ENCODE measurements at places on chromosomes 2 and 18.

GRCh38 chr18:54267701-54268100, 1.6 kb upstream of the POLI start:
- no peak for DNase-seq

- peak; percentile 5 for DNase-seq
These were observed 104.6 kb upstream of the CTDP1 start for GRCh38 chr18:79574938-79575525.

DNA sequence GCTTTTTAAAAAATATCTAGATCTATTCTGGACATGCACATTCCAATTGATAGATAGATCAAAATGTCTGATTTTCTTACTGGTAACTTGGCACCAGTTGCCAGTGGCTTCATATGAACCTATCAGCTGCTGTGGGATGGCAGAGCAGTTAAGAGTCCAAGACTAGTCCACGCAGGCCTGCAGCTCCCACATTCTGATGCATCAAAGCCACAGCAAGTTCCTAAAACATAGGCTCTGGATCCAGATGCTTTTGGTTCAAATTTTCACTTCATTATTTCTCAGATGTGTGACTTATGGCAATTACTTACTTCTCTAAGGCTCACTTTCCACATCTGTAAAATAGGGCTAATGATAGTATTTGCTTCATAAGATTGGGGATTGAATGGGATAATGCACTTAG, 48.0 kb upstream of the CYP1B1 start:
- no peak for DNase-seq

- no peak for DNase-seq
These were observed 8.7 kb upstream of the GPR155 start for GRCh38 chr2:174495365-174496012.

GRCh38 chr18:44093253-44093652, 587.4 kb upstream of the SETBP1 start:
- DNase-seq: no peak

DNA sequence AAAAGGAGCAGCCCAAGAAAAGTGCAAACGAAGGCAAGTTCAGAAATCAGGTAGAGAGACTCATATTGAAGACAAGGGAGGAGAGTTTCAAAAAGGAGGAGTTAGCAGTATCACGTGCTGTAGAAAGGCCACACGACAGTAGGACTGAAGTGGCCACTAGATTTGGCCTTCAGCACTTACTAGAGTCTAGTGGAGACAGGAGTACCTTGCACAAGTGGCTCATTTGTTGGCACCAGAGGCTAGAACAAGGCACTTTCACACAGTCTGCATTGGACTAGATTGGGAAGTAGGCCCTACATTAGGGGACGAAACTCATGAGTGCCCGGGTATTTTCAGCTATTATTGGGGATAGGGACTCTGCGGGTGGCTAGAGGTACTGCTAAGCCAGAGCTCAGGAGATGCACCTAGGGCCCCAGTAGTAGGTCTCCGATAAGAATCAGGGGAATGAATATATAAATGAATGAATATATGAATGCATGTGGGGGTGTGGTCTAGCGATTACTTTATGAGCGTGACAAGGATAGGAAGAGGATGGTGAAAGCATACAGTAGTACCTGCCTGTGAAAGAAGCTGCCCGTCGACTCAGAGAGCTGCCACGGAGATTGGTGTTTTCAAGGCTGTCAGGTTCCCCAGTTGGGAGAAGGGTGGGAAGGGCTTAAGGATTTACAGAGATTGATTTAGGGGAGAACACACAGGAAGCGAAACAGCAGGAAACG, 1.4 kb upstream of the NCOA1 start:
- no peak for DNase-seq

DNA sequence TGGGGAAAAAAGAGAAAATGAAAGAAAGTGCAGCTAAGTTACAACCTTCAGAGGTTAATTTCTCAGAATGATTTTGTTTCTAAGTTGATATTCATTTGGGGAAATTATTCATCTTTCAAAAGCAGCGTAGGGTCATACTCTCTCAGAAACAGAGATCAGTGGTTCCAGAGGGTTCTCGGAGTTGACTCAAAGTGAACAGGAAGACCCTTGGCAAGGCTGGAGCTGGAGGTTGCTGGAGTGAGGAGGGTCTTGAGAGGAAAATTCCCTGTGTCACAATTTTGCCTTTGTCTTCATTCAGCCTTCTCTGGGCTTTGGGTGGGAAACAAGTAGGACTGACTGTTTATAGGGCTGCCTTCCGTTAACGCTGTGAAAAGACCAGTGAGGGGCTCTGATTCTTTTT, 168.2 kb downstream of the ICOS start:
- DNase-seq: no peak

DNA sequence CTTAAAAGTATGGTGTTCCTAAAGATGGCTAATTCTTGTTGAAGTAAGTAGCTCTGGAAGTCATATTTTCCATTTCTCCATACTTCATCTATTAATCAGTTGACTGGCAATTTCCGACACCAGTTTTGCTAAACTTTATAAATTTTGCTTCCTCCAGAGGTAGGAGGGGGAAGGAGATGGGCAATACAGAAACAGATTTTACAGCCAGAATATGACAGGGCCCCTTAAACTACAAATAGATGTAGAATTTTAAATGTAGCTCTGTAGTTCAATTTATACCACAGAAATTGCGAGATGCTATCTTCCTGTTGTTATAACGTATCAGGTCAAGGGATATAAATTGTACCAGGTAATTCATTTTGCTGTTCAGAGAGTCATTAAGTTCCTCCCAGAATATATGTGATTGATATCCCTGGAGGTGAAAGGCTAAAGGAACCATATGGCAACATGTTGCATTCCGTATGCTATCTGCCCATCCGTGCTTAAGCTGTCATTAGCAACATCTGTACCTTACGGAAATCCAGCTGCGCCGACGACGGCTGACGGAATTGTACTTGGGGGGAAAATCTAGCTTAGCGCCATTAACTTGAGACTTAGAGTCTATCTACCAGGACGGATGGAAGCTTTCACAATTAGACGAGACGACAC, 8.4 kb upstream of the NR4A2 start:
- DNase-seq: no peak

DNA sequence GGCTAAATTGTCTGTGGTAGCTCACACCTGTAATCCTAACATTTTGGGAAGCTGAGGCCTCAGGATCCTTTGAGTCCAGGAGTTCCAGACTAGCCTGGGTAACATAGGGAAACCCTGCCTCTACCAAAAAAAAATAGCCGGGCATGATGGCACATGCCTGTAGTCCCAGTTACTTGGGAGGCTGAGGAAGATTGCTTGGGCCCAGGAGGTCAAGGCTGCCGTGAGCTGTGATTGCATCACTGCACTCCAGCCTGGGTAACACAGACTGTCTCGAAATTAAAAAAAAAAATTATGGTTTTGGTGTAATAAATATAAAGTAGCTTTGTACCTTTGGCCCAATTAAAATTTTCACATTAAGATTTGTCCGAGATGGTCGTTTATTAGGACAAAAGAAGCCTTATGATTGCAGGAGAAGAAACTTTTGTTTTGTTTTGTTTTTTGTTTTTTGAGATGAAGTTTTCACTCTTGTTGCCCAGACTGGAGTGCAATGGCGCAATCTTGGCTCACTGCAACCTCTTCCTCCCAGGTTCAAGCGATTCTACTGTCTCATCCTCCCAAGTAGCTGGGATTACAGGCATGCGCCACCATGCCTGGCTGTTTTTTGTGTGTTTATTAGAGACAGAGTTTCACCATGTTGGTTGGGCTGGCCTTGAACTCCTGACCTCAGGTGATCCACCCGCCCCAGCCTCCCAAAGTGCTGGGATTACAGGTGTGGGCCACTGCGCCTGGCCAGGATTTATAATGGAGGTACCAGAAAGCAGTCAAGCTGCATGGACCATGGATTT, 4.1 kb downstream of the MTA3 start:
- DNase-seq: no peak

DNA sequence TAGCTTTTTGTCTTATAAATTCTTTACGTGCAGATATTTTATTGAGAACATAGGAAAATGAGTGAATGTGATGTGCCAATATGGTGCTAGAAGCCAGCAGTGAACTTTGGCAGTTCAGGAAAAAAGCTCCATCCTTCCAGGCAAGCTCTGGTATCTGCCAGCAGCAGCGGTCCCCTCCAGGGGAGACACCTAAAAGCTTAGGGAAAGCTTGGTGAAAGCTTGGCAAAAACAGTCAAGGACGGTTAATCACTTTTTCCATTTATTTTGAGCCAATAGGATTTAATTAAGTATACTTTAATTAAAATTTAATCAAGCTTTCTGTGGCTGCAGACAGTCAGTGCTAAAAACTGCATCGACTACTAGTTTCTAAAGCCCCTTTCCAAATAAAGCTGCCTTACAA, 60.4 kb downstream of the PID1 start:
- DNase-seq: no peak

DNA sequence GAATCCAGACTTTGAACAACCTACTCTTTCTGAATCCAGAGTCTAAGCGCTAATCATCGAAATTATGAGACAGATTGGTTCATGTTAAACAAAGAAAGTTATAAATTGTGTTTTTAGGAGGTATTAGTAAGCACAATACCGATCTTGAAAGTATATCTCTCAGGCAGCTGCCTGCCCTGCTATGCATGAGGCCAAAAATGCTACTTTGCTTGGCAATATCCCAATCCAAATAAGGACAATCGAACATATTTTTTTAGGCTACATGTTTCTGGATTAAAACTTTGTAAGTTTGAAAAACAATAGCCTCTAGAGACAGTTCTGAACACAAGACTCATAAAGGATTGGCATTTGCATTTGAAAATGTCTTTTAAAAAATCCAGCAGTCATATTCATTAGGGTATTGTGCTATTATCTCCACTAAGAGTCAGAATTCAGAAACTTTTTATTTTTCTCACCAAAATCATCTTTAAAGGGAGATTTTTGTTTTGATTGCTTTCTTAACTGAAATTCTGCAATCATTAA, 167.1 kb downstream of the PDE1A start:
- DNase-seq: no peak

GRCh38 chr18:22488554-22488953, 70.8 kb upstream of the CTAGE1 start:
- no peak for DNase-seq

DNA sequence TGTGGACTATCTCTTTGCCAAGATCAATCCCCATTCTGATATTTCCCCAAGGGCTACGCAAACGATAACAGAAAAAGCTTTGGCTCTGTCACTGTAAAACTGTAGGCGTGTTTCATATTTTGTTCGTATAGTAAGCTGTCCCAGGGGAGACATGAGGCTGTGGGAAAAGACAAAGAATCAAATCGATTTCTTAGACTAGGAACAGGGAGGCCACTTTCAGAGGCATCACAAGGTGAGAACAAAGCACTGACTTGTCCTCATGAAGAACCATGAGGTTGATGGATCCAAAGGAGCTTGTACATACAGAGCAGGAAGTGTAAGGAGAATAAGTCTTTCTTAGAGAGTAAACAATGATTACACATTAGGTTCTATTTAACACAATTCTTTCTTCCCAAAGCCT, 255.7 kb downstream of the HNMT start:
- no peak for DNase-seq

- DNase-seq: peak; percentile 22
These were observed 381.6 kb downstream of the SUCLG1 start for GRCh38 chr2:84077496-84077895.

- DNase-seq: no peak
These were observed 101.4 kb upstream of the STPG4 start for GRCh38 chr2:47256416-47257087.

- no peak for DNase-seq
These were observed 348.1 kb downstream of the CLIP4 start for GRCh38 chr2:29463181-29463900.

- DNase-seq: no peak
These were observed 434.2 kb downstream of the MEIS1 start for GRCh38 chr2:66869076-66869475.

DNA sequence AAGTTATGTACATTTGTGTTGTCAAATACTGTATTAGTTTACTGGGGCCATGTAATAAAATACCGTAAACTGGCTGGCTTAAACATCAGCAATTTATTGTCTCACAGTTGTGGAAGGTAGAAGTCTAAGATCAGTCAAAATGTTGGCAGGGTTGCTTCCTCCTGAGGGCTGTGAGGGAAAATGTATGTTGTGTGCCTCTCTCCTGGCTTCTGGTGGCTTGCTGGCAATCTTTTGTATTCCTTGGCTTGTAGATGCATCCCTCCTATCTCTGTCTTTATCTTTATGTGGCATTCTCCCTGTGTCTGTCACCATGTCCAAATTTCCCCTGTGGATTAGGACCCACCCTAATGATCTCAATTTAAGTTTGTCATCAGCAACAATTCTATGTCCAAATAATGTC, 37.0 kb upstream of the SLC30A6 start:
- DNase-seq: no peak

- no peak for DNase-seq
These were observed 2.8 kb upstream of the CRYGB start for GRCh38 chr2:208148803-208149202.

DNA sequence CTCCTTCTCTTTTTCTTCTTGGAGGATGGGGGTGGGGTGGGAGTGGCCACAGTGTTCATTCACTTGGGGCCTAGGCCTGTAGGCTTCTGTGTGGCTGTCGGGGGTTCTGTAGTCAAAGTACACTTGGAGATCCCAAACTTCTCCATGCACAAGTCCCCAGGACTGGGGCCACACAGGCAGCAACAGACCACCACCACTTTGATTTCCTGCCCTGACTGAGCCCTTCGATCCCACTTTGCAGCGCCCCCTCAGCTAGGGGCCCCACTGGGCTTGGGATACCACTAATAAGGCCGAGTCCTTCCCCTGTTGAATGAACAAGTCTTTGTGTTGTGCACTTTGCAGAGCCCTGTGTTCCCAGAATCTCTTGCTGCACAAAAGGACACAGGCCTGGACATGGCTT, 5.5 kb upstream of the TEX51 start:
- DNase-seq: no peak
